Right renal cortex interstitium (tissue), 3 donors: ENCODE measurements at places on chromosomes 5 and 9. TPM values are rescaled to one million over a fixed set of nuclear protein-coding genes. Genes with fewer than 3 reads are reported as not detected.

DNA sequence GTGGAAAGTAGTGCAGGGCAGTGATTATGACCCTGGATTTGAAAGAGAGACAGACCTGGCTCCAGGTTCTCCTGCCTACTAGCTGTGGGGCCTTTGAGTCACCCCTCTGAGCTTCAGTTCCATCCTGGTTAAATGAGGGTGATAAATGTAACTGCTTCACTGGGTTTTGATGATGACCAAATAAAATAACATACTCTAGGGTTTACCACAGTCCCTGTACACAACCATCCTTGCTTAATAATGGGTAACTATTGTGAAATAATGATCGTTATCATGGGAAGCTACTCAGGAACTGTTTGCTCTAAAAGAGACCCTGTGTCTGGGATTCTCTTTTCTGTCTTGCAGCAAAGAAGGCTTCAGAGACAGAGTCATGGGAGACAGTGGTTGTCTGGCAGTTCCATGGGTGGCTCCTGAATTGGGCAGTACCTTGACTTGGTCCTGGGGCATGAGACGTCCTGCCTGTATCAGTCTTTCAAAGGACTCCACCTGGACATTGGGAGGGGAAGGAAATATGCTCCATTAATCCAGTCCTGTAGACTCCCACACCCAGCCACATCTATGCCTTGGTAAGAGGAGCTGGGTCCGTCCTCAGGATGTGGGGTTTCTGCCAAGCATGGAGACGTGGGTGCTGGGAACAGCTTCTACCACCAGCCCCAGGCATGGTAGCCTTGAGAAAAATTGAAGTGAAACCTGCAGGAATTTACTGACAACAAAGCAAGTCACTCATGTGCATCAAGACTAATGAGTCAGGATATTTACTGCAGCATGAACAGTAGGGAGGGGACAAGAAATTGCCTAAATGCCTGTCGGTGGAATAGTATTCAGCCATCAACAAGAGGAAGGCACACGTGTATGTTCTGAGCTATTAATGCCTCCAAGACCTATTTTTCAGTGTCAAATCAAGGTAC, 23.4 kb downstream of the AKNA start:
- DNase-seq: no peak

DNA sequence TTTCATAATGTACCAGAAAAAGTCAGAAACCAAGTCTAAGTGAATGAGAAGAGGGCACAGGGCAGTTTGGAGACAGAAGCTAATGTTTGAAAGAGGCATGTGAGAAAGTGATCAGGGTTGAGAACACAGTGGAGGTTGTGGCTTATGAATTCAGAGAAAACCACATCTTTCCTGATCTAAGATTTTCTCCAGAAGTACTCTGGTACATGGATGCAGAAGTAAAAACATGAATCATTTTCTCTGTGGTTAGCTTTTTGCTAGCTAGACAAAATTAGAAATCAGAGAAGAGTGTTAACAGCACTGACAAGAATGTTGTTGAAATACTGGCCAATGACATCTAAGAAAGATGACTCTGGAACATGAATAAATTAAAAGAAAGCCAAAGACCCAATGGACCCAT, 541.1 kb downstream of the DNAH5 start:
- DNase-seq: no peak

GRCh38 chr5:178213003-178213461, 8.7 kb downstream of the HNRNPAB start:
- DNase-seq: no peak

DNA sequence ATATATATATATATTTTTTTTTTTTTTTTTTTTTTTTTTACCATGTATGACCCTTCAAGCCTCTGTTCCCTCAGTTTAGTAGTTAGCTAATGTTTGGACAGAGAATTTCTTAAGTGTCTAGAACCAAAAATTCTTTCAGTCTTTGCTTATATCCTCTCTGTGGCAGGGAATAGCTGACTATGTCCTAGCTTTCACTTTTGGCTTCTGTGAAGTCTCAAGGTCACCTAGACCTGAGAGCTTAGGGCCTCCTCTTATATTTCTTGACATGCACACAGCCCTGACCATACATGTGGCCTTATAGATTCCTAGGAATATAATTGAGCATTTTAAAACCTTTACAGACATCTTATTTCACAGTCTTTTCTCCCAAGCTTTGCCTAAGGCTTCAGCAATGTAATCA, 930.8 kb upstream of the CDH9 start:
- DNase-seq: no peak

GRCh38 chr9:115275753-115276152, 157.8 kb upstream of the TNC start:
- DNase-seq: no peak

DNA sequence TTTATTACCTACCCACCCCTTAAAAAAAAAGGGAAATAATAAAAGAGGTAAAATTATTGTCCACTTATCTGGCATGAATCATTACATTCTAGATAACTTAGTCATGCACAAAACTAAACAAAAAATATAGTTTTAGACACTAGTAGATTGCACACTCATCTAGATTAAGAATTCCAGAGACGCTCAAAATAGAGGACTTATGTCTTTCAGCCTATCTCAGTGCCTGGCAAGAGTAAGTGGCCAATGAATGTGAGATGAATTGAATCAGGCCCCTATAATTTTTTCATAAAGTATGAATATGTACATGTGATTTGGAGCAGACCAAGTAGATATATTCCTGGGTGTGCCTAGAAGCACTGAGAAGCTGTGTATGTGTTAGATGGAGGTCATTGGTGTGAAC, 2.0 kb upstream of the RXFP3 start:
- no peak for DNase-seq

DNA sequence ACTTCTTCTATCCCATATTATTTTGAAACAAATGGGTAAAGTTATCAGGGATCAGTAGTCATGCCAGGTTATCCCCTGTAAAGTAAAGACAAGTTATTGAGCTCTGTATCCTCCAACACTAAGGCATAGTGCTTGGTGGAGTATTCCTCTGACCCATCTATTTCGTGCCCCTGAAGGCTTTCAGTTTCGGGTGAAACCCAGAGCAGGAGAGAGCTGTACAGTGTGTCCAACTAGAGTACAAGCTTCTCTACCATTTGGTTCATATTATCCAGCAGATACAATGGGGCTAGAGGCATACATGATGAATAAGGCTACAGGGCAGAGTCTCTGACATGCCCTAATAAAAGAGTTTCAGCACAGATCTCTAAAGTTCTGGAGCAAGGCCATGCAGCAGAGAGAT, 3.2 kb upstream of the SLC22A4 start:
- no peak for DNase-seq

- no peak for DNase-seq
Observed at GRCh38 chr5:79868163-79868670, 122.8 kb downstream of the MTX3 start.

- DNase-seq: no peak
Observed at GRCh38 chr5:40960037-40960436, 50.7 kb downstream of the C7 start.

DNA sequence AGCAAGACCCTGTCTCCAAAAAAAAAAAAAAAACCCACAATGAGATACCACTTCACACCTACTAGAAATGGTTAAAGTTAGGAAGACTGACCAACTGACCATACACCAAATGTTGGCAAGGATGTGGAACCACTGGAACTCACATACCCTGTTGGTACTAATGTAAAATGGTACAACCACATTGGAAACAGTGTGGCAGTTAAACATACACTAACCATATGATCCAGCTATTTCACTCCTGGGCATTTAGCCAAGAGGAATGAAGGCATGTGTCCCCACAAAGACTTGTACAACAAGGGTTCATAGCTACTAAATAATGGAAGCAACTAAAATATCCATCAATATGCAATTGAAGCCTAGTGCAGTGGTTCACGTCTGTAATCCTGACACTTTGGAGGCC, 21.3 kb downstream of the NAIF1 start:
- no peak for DNase-seq

GRCh38 chr5:10441083-10441991, at the start of gene ROPN1L:
Gene ROPN1L, plus strand, starts transcription at chr5:10441879. Its CDS starts 289 bp downstream, at chr5:10442168.
- DNase-seq: peak; percentile 85

- DNase-seq: no peak
Observed at GRCh38 chr5:3619579-3619978, 23.9 kb downstream of the IRX1 start.

DNA sequence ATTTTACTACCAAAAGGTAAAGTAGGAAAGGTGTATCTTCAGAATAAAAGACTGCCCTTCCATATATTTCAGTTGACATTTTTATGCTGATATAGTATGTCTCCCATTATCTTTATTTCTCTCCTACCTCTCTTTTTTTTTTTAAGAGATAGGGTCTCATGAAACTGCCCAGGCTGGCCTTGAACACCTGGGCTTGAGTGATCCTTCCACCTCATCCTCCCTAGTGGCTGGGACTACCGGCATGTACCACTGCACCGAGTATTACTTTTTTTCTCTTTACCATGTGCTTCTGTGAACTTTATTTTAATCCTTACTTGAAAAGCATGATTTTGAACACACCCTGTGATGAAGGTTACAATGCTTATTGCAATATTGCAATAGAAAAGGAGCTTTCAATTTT, 42.7 kb downstream of the NIPBL start:
- DNase-seq: no peak

- no peak for DNase-seq
Observed at GRCh38 chr9:97853844-97854695, 1.0 kb downstream of the FOXE1 start.

GARNL3 gene
- polyA plus RNA-seq: 12.0 TPM

PPP1R26 gene
- polyA plus RNA-seq: 28.3 TPM

SAXO1 gene
- 0.24 TPM for polyA plus RNA-seq

CNTNAP3 gene
- polyA plus RNA-seq: 3.8 TPM
